ENCODE measurements at places on chromosomes 16 and 17. TPM values are rescaled to one million over a fixed set of nuclear protein-coding genes. Genes with fewer than 3 reads are reported as not detected.

- peak; percentile 27 for DNase-seq
These were observed 18.8 kb upstream of the FAM83G start for GRCh38 chr17:19023209-19023999.

GRCh38 chr17:29705386-29705785, 82.7 kb upstream of the CORO6 start:
- no peak for DNase-seq

- no peak for DNase-seq
These were observed 21.4 kb upstream of the NOL11 start for GRCh38 chr17:67696347-67696746.

POLR2C gene
- polyA plus RNA-seq, result 20.4 TPM

PAQR4 gene
- 6.6 TPM for polyA plus RNA-seq

GRCh38 chr16:2914233-2914632, 2.5 kb downstream of the FLYWCH1 start:
- DNase-seq, result no peak

KAT7 gene
- polyA plus RNA-seq, result 10.4 TPM

C16orf89 gene
- 1.6 TPM for polyA plus RNA-seq

DNA sequence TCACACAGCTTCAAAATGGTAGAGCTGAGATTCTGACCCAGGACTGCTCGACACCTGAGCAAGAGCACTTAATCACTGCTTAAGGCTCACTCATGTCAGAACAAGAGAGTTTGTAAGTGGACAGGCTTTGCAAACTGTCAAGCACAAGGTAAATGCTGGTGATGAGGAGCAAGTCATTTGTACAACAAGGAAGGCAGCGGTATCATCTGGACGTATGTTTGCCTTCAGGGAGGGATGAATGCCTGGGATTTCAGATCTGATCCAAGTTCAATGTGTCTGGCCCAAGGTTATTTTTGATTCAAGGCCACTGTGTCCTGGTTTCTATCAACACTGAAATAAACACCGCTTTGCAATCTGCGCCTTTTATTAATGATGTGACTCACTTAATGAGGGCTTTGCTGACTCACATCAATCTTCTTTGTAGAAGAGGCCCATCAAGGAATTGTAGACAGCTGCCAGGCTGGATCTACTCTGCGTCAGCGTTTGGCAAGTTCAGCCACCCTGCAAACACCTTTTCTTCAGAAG, 174.4 kb upstream of the HS3ST3A1 start:
- DNase-seq, result no peak

GRCh38 chr17:64780096-64781013, 118.2 kb upstream of the SMURF2 start:
- DNase-seq, result peak; percentile 75

KRTAP9-4 gene
- not detected for polyA plus RNA-seq

SLC13A2 gene
- not detected for polyA plus RNA-seq

GRCh38 chr17:74746922-74747321, 1.5 kb upstream of the NHERF1 start:
- DNase-seq, result no peak

DNA sequence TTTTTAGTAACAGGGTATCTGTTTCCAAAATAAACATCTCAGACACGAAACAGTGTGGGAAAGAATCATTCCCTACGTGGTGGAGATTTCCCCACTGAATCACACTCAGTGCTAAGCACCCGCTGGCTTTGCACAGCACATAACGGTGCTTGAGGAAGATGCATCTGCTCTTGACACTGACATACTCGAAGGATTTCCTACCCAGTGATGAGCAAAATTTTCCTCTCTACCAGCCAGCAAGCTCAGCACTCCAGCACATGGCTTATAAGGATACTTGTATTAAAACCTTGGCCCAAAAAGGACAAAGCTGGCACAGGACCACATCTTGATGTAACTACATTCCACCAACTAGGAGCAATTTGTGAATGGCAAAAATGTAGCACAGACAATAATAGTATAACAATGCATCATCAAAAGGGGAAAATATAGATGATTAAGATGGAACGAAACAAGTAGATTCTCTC, 59.0 kb downstream of the ANKFY1 start:
- no peak for DNase-seq

DNA sequence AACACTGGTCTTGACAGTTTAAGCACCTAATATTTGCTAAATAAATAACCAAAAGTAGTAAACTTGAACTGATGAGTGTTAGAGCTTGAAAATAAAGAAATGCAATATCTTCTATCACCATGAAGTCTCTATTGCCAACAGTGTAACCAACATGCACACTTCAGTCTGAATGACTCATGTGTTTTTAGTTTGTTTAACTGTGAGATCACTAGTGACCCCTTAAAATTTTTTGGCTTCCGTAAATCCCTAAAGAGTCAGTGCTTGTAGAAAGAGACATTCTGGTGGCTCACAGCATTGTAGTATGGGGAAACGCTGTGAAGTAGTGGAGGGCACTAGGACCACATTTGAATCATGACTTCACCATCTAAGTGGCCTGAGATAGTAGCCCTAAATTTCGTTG, 341.1 kb downstream of the PMP22 start:
- no peak for DNase-seq

- no peak for DNase-seq
These were observed 59.0 kb upstream of the ZNF469 start for GRCh38 chr16:88323546-88324330.

Measured in pancreas (tissue), 10 donors.